ENCODE measurements at places on chromosomes 2 and 18. TPM values are rescaled to one million over a fixed set of nuclear protein-coding genes. Genes with fewer than 3 reads are reported as not detected.

Gene DAW1
- not detected for total RNA-seq

Gene SERPINB7
- total RNA-seq, result not detected

Gene SERPINB2
- total RNA-seq, result not detected

Gene HEATR5B
- 14.6 TPM for total RNA-seq

Gene REV1
- total RNA-seq, result 34.3 TPM

Gene SERPINB3
- not detected for total RNA-seq

Gene ELAC1
- 11.2 TPM for total RNA-seq

Gene GNAL
- total RNA-seq, result not detected

All from activated naive CD8-positive, alpha-beta T cell treated with anti-CD3 and anti-CD28 coated beads for 36 hours (primary cell).